ENCODE measurements at places on chromosomes 3 and 15. TPM values are rescaled to one million over a fixed set of nuclear protein-coding genes. Genes with fewer than 3 reads are reported as not detected.

DNA sequence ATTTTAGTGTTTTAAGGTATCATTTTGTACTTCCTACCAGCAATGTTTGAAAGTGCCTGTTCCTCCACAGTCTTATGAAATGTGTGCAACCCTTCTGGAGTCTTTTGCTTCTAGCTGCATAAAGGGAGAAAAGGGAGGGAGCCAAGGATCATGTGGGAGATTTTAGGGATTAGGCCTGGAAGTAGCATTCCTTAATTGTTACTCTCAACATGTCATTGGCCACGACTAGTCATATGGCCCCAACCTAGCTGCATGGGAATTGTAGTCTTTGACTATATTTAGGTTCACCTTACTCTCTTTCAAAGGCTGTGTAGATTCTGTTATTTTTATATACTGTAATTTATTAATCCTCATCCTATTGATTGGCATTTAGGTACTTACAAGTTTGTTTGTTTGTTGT is 14.9 kb downstream of the CRTAP start:
- DNase-seq = no peak

- DNase-seq = no peak
These were observed 307.8 kb upstream of the TPRG1 start for GRCh38 chr3:188863999-188864406.

DNA sequence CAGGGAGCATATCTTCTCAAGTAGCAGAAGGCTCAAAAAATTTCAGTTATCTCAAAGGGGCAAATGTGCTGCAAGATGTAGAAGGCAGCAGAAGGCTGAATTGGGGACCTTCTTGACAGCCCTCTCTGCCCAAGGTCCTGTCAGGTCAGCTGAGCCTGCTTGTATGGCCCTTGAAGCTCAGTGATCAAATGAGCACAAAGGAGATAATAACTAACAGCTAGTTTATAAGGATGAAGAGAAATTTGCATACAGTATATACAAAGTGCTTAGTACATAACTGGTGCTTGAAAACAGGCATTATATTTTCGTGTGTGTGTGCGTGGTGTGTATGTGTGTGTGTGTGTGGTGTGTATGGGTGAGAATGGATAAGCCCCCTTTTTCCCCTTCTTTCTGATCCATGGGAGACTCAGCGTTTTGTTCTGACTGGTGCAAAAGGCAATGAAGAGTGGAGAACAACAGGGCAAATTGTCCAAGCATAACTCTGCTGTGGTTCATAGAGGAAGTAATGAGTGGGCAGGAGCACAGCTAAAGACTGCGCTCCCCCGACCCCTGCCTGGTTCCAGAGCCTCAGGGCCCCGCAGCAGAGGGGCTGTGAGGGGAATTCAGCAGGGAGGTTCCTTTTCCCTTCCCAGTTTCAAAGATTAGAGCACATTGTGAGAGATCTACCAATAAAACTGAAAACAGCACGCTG is 356.8 kb upstream of the NR2F2 start:
- DNase-seq = no peak

- DNase-seq = no peak
These were observed 83.9 kb upstream of the ARL6 start for GRCh38 chr3:97680696-97681095.

DNA sequence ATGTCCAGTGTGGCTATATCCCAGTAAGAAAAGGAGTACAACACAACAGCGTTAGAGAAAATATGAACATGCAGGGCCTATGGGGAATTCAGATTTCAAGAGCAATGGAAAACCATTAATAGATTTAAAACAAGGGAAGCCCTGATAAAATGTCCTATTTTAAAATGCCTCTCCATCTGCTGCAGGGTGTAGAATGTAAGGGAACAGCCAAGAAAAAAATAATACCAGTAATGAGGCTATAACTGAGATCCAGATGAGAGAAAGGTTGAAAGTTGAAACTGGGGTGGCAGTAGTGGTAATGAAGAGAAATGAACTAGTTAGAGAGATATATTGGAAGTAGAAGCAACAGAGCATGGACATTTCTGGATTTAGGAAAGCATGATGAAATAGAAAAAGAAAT is 226.1 kb downstream of the KCNMB2 start:
- no peak for DNase-seq

DNA sequence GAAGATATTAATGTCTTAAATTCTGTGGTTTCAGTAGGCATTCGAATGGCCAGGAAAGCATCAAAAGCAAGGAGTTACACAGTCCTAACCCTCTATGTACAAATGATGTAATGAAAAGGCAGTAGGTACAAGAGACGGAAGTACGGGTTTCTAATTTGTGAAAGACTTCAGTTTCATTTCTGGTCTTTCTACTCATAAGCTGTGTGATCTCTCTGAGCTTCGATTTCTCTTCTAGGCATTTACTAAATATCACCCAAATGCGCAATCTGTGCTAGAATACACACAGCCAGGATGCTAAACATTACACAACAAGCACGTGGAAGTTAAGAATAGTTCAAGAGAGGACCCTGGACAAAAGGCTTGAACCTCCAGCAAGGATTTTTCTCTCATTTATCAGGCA is 17.9 kb upstream of the STIMATE start:
- DNase-seq = no peak

DNA sequence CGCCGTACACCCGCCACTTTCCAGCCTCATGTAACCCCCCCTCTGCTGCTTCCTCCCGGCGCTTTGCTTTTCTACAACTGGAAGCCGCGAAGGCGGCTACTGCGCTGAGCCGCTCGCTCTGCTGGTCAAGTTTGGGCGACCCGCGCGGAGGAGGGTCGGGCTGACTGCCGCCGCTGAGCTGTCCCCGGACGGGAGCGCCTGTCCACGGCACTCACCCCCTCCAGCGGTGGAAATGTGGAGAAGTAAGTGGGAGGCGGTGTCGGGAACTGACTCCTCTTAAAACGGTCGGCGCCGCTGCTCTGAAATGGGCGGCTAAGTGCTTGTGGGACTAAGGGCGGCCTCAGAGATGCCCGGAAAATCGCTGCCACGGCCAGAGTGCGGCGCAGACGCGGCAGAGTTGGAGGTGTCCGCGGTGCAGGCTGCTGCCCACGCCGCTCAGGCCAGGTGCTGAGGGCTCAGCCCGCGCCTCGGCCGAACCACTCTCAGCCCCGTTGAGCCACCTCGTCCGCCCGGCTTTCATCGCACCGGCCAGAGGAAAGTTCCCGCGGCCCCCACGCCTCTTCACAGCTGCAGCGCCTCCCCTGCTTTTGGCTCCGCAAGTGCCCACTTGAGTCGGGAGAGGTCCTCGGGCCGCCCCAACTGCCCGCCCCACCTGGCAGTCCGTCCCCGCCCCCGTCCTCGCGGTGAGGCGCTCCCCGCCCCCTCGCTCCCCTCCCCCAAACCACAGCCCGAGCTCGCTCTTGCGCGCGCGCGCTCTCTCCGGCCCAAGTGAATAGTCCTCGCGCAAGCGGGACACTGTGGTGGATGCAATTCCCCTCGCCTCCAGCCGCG is at the start of gene EPHA6:
TSS of gene EPHA6 (plus strand) at position 775 of the 831 bp plus-strand sequence.
- no peak for DNase-seq

- no peak for DNase-seq
These were observed 12.0 kb downstream of the MESD start for GRCh38 chr15:80977627-80978036.

GRCh38 chr3:25091934-25092333 is 336.1 kb upstream of the RARB start:
- DNase-seq = no peak

- DNase-seq = no peak
These were observed 78.8 kb downstream of the FBN1 start for GRCh38 chr15:48566668-48567067.

GRCh38 chr3:142270407-142270806 is 45.0 kb upstream of the GK5 start:
- DNase-seq = no peak

- DNase-seq = no peak
These were observed 28.5 kb downstream of the OSTN start for GRCh38 chr3:191227541-191227940.

- DNase-seq = no peak
These were observed 12.4 kb downstream of the ACTC1 start for GRCh38 chr15:34782901-34783300.

GRCh38 chr3:117128133-117128532 is 418.6 kb downstream of the TUSC7 start:
- no peak for DNase-seq

DNA sequence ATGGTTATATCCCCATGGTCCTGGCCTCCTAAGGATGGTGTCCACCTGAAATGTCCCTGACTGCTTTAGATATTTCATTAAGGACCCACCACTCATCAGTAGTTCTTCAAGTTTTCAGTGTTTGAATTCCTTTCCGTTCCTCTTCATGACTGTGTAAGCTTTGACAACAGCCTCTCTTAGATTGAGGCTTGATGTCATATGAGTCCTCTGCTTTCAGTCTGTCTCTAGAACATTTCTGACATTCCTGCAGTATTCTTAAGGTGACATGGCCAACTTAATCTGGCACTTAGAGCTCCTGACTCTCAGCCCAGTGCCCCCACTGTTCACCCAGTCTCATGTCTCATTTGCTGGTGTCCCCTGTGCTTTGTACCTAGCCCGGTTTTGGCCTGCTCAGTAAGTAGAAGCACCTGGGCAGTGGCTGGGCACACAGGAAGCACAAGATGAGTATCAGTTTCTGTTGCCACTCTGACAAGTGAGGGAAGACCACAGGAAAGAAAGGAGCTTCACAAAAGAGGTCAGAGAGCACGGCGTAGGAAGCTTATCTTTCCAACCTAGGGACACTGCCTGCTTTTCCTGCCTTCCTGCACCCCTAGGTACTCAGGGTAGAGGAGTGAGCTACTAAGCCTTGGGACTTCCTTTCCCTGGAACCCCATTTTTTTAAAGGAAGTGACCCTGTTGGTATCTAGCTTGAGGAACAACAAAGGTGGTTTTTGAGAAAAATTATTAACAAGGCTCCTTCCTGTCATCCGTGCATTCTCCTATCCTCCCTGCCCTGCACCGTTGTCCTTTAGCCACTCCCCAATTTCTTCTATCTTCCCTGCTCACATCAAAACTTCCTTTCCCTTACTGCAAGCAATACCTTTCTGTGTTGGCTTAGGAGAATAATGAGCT is 103.1 kb downstream of the KLHL25 start:
- no peak for DNase-seq

DNA sequence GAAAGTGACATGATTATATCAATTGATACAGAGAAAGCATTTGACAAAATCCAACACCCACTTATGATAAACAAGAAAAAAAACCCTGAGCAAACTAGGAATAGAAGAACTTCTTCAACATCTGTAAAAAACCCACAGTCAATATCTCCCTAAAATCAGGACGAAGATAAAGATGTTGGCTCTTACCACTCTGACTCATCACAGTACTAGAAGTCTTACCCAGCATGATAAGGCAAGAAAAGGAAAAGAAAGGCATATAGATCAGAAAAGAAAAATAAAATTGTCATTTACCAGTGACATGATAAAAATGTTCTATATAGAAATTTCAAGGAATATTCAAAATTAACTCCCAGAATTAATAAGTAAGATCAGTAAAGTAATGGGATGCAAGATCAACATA is 7.2 kb upstream of the FBXW12 start:
- no peak for DNase-seq

Gene CPN2
- total RNA-seq = not detected

Gene ARHGAP31
- 5.1 TPM for total RNA-seq

Gene BFSP2
- total RNA-seq = not detected

Gene RBPMS2
- 0.36 TPM for total RNA-seq

Gene WDR93
- not detected for total RNA-seq

Gene SOX14
- total RNA-seq = not detected

Gene MYZAP
- 0.06 TPM for total RNA-seq

Gene IQCH
- total RNA-seq = 0.92 TPM

Data from epithelial cell of proximal tubule (primary cell).